ENCODE measurements at places on chromosomes 6 and 20.

- DNase-seq: no peak
Measured at GRCh38 chr20:6765469-6766058, 1.9 kb upstream of the BMP2 start.

DNA sequence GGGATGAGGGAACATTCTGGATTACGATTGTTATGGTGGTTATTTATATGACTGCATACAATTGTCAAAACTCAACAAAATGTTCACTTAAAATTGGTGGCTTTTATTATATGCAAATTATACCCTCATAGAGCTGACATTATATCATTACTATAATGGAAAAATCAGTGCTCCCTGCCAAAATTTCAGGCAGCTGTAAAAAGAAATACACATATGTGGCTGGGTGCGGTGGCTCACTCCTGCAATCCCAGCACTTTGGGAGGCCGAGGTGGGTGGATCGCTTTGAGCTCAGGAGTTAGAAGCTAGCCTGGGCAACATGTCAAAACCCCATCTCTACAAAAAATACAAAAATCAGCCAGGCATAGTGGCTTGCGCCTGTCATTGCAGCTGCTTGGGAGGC lies 75.8 kb upstream of the SULF2 start:
- DNase-seq: no peak

DNA sequence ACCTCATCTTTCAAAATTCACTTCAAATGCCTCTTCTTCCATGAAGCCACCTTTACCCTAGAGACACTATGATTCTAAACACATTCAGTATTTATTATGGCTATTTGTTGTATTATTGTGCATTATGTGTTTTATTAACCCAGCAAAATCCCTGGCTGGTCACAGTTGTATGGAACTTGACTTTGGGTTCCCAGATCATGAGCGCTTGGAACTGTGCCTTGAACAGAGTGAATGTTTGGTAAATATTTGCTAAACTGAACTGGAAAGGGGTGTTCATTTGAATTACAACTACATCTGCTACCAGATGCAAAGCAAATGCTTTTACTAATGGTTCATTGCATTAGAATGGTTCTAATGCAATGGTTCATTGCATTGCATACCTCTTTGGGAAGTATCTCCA lies 259.8 kb downstream of the PKHD1 start:
- no peak for DNase-seq

GRCh38 chr6:10901770-10902169 lies 14.9 kb downstream of the SYCP2L start:
- no peak for DNase-seq

DNA sequence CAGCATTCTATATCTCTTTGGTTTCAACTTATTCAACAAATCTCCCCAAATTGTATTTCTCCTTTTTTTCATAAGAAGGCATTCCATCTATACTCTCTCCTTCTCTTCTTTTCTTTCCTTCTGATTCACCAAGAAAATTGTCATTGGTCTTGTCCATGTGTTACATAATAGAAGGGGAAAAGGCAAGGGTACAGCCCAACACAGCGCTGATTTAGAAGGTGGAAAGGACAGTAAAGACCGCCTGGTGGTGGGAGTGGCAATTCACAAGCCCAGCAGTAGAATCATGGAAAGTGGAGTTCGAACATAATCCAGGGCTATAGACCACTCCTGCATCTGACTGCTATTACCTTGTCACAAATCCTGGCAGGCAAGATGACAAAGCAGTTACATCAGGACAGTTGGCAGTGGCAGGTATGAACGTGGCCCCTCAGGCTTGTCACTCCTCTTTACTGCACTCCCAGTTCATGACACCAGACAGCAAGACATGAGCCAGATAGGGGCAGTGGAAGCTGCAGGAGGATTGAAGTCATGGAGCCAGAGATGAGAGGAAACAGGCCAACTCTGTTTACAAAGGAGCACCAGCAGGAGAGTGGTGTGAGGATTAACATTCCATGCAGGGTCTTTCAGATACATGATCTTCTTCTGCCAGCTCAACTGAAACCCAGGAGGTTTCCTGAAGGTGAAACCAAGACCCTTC lies 2.1 kb upstream of the TNFAIP3 start:
- no peak for DNase-seq

DNA sequence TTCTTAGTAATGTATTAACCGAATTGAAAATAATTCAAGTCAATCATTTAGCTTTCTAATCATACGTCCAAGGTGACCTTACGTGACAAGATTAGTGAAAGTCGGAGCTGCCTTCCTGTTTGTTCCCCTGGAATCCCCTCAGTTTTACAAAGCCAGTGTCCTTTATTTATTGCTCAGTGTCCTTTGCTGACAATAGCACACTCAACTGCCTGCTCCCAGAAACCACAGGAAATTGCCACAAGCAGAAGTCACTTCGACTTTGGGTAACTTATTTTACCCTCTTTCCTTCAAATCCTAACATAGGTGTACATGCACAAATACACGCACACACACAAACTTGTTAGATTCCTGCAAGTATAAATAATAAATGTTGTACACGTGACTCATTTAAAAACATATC lies 1167.7 kb upstream of the ADGRB3 start:
- no peak for DNase-seq

GRCh38 chr6:154548130-154548830 lies 37.8 kb upstream of the CNKSR3 start:
- DNase-seq: no peak

GRCh38 chr6:132192631-132193030 lies 208.6 kb downstream of the MOXD1 start:
- no peak for DNase-seq

GRCh38 chr20:15155848-15156401 lies 818.5 kb upstream of the FLRT3 start:
- no peak for DNase-seq

DNA sequence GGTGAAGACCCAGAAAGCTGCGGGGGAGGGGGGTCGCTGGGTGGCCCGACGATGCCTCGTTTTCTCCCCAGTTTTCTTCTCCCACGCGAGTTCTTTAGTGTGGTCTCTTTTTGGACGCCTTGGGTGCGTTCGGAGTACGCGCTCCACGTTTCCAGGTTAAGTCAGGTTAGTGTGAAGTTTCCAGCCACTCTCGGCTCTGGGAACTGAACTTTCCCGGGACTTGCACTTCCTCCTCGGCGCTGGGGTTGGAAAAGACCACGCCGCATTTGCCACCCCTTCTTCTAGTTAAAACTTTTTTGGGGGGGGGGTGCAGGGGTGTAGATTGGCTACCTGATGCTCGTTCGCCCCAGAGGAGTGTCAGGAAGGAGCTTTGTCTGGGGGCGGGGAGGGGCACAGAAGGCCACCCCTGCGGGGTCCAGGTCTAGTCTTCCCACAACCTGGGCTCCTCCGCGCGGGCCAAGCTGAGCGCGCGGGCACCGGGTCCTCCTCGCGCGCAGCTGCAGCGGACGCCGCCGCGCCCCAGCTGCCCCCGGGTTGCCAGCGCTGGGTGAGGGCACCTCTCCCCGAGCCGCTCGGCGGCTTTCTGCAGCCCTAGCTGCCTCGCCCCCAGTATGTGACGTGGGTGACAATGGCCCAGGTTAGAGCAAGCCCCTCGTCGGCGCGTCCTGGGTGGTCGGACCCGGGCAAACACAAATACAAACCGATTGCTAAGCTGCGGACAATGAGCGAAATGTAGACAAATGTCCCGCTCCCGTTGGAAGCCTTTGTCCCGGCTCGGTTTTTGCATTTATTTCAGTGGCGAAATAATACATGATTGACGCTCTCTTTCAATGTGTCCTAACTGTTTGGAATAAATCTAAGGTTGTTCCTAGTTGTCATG lies 1.7 kb upstream of the NKX2-2 start:
- DNase-seq: no peak

- DNase-seq: no peak
Measured at GRCh38 chr6:122394016-122394415, 5.4 kb upstream of the HSF2 start.

DNA sequence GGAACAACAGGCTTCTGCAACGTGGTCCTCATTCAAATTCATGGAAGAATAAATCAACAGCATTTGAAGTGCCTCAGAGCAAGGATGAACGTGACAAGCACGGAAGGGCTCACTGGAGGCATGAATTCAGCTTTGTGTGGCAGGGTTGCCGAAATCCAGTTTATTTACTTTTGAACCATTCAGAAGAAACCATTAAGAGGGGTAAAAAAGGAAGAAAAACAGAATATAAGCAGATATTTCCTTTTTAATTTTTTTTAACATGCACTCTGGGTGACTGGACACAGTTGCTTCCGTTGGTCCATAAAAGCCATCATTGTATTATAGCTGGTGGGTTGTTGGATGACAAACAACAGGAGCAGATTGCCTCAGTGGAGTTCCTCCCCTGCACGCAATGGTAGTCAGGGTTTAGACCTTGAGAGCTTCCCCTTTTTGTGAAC lies 17.3 kb upstream of the SNRPB2 start:
- no peak for DNase-seq
